Stimulated activated naive B cell treated with anti-CD40 and anti-IgM and Interleukin-4, amounts not matched to agents 10 μg/mL and 1 μg/mL and 100 μg/mL, for 72 hours (primary cell): ENCODE measurements at places on chromosomes 16 and 17.

DNA sequence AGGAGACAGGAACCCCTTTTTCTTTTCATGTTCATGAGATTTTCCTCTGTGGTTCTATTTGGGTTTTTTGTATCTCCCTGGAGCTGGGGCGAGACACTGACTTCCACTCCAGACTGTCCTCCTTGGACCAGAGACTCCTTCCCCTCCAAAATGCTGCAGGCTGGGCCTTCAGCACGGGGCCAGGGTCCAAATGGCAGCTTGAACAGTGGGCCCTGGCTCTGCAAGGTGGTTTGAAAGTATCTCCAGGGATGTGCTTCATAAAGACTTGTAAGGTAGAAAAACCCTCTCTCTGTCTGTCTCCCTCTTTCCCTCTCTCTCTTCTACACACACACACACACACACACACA is 236.1 kb downstream of the ZNF423 start:
- H3K4me3 ChIP-seq: no peak overlapping the region
- no peaks in the 10 kb centered on the region for H3K27me3 ChIP-seq
- no peaks in the 10 kb centered on the region for H3K4me1 ChIP-seq
- DNase-seq: no peak
- no peak overlapping the region for H3K27ac ChIP-seq
- no peaks in the 10 kb centered on the region for H3K36me3 ChIP-seq

DNA sequence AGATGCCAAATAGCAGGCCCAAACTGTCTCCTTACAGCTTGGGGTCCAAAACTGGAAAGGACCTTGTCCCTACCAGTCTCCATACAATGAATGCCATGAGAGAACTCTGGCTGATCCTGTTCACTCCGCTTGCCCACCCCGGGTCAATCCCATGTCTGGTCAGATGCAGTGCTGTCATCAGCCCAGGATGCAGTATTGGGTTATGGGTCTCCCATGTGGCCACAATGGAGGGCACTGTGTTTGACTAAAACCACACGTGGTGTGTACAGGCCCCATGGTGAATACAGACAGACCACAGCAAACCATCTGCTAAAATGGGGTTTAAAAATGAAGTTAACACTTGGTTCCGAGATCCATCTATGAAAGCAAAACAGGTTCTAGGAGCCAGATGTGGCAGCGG is 20.4 kb downstream of the TRIM16 start:
- peaks cover 52% of the 10 kb centered on the region for H3K36me3 ChIP-seq
- H3K27ac ChIP-seq: no peak overlapping the region
- DNase-seq: no peak

GRCh38 chr16:54326266-54326662 is 39.7 kb upstream of the IRX3 start:
- H3K36me3 ChIP-seq: no peaks in the 10 kb centered on the region
- no peak overlapping the region for H3K4me3 ChIP-seq
- peaks cover 4% of the 10 kb centered on the region for H3K27me3 ChIP-seq

DNA sequence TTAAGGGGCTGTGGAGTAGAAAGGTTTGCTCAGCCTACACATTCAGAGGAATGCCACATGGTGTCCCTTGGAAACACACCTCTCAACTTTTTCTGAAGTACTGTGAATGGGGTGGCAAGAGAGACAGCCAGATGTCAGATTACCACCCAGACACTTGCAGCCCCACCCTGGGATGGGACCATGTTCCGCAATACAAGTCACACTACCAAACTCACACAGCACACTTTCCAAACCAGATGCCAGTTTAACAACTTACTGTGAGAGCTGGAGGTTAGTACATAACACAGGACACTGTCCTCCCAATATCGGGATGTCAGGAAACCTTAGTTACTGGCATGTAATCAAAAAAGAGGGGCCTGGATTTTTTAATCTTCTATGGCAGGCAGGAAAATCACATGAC is 7.9 kb downstream of the USP7 start:
- DNase-seq: no peak
- H3K27me3 ChIP-seq: no peaks in the 10 kb centered on the region
- peaks cover 72% of the 10 kb centered on the region for H3K4me1 ChIP-seq
- H3K4me3 ChIP-seq: no peak overlapping the region

- H3K36me3 ChIP-seq: no peaks in the 10 kb centered on the region
- no peak for DNase-seq
- H3K4me3 ChIP-seq: no peak overlapping the region
- H3K4me1 ChIP-seq: no peaks in the 10 kb centered on the region
- no peak overlapping the region for H3K27ac ChIP-seq
- no peaks in the 10 kb centered on the region for H3K27me3 ChIP-seq
Observed at GRCh38 chr17:56737421-56738161, 96.1 kb downstream of the C17orf67 start.

DNA sequence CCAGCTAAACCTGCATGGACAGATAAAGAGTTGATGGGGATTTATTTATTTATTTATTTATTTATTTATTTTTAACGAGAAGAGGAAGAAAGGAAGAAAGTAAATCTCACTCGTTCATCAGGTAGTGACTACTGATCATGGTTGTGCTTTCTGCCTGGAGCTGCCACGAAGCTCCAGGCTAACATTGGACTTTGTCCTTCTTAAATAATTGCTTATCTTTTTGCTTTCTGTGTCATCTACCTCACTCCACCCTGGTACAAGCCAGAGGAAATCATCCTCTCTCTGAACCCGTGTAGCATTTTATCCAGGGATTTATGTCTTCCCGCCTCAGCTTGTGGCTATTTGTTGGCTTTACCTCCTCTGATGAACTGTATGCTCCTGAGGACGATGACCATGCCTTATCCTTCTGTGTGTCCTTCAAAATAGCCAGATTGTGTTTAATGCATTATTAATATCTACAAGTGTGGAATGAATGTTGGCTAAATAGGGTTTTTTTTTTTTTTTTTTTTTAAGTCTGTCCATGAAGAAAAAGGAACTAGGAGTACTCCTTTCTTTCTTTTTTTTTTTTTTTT is 8.0 kb upstream of the SLC12A3 start:
- no peak for DNase-seq
- no peak overlapping the region for H3K27ac ChIP-seq
- no peak overlapping the region for H3K4me3 ChIP-seq
- H3K27me3 ChIP-seq: no peaks in the 10 kb centered on the region
- peaks cover 25% of the 10 kb centered on the region for H3K4me1 ChIP-seq
- no peaks in the 10 kb centered on the region for H3K36me3 ChIP-seq
